ENCODE measurements at places on chromosomes 7 and 10.

GRCh38 chr7:135731-136645, 56.4 kb upstream of the FAM20C start:
- no peak for DNase-seq

DNA sequence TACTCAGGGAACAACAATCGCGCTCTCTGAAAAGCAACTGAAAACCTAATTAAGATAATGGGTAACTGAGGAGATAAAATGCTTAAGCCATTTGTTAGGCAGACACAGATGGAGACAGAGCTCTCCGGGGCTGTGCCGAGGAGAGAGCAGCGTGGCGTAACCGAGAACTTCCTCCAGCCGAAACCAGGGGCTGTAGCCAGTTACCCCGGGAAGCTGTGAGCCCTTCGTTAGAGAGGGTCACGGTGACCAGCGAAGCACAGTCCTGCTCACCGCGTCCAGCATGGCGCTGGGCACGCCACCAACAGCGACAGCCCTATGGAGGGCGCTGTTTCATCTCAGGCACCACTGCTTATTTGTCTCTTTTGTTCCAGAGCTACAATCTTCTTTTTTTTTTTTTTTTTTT, 16.1 kb downstream of the PAPOLB start:
- DNase-seq, result no peak

- DNase-seq, result no peak
These were observed 127.4 kb downstream of the ELAPOR2 start for GRCh38 chr7:86932038-86932512.

GRCh38 chr7:151166629-151167196, 781 bp downstream of the GBX1 start:
- DNase-seq, result no peak

DNA sequence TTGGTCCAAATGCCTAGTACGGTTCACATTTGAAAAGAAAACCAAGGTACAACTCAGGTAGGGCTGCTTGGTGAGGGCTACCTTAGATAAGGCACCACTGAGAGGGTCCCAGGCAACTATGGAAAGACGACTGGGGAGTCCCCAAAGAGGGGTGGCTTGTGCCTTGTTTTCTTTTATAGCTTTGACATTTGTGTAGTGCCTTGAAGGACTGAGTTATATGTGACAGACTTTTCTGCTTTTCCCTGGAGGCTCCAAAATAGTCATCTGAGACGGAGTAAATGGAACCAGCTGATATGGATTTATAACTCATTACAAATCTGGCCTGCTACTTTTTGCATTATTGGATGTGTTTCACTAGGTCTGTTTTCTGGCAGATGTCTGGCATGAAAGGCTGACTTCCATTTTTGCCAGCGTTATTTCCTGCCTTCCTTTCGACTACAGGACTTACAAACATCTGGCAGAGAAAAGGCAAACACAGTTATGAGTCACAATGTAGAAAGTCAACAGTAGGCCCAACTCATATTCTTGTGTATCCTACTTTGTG, 88.2 kb upstream of the IMMP2L start:
- no peak for DNase-seq

DNA sequence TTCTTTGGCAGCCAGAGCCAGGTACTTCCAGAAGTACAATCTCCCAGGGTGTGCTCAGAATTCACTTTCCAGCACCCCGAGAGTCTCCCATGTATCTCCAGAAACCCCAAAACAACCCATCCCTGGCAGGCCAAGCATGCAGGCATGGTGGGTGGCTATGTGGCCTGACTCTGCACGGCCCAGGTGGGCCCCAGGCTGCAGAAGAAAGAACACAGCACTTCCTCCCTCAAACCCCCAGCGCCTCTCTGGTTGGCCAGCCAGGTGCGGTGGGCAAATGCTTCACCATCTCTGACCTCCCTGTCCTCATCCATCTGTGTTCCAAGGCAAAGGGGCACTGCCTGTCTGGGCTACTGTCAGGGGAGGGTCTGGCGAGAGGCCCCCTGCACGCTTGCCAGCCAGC, 100.3 kb downstream of the MKI67 start:
- no peak for DNase-seq

- DNase-seq, result no peak
These were observed 6.7 kb downstream of the PON3 start for GRCh38 chr7:95389516-95389915.

DNA sequence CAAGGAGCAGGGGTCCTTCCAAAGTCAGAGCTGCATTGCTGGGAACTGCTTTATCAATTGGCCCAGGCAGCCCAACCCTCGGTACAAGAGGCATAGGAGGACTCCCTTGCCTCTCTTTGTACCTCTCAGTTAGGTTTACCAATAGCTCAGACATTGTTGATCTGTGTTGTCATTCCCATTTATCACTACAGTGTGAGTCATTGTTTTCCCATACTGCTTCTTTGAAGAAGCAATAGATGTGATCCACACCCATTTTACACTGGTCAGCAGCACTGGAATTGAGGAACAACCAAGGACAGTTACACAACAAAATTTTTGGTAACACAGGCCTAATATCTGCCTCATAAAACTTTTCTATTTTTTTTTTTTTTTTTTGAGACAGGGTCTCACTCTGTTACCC, 307.2 kb downstream of the SNX13 start:
- DNase-seq, result no peak

DNA sequence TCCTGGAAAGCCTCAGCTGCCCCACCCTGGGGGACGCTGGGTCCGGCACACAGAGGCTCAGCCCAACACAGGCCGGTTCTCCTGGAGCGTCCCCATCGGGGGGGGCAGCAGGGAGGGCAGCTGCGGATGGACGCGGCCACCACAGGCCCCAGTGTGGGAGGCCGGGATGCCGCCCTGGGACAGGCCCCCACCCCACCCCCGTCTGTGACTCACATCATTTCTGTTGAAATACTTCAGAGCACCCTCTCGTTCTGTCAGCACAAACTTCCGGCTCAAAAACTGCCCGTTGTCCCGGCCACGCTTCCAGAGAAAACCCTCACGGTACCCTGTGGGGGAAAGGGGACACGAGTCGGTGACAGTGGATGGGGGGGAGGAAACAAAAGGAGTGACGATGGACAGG, 28.5 kb downstream of the GET4 start:
- DNase-seq, result no peak

DNA sequence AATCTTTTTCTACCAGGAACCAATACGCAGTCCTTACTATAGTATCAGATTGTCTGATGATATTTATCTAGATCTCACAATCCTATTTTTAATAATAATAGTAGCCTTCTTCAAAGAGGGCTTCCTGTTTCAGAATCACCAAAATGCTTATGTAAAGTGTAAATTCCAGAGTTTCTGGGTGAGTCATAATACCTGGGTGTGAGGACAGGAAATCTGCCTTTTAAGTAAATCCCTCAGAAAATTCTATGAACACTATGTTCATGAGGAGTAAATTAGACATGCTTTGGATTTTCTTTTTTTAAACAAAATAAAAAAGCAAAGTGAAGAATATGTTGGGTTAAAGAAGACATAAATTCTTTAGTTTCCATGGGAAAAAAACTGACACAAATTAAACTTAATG, 20.5 kb downstream of the DKK1 start:
- no peak for DNase-seq

GRCh38 chr10:33204031-33204430, 130.4 kb downstream of the NRP1 start:
- DNase-seq, result no peak

- no peak for DNase-seq
These were observed 135.8 kb downstream of the DGKB start for GRCh38 chr7:14766747-14767146.

DNA sequence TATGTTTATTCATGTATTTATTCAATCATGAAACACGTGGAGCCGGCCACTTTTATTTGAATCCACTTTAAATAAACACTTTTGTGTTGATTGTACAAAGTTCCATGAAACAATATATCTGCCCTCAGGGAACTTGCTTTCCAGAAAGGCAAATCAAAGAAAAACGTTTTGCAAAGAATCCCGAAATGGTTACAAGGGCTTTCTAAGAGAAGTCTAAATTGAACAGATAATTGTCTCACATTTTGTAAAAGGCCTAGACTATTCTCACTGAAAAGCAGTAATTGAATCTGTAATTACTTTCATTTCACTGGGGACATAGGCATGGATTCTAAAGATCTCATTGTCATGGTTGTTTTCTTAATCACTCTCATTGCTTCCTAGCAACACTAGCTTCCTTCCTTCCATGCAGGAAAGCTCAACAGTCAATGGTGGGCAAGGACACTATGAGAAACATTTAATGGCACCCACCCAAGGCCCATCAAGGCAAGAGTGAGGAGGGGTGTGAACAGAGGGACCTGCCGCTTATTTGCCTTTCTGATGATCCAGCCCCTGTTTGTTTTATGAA, 622.4 kb upstream of the C7orf33 start:
- DNase-seq, result no peak

GRCh38 chr10:3926675-3927525, 141.9 kb upstream of the KLF6 start:
- no peak for DNase-seq

DNA sequence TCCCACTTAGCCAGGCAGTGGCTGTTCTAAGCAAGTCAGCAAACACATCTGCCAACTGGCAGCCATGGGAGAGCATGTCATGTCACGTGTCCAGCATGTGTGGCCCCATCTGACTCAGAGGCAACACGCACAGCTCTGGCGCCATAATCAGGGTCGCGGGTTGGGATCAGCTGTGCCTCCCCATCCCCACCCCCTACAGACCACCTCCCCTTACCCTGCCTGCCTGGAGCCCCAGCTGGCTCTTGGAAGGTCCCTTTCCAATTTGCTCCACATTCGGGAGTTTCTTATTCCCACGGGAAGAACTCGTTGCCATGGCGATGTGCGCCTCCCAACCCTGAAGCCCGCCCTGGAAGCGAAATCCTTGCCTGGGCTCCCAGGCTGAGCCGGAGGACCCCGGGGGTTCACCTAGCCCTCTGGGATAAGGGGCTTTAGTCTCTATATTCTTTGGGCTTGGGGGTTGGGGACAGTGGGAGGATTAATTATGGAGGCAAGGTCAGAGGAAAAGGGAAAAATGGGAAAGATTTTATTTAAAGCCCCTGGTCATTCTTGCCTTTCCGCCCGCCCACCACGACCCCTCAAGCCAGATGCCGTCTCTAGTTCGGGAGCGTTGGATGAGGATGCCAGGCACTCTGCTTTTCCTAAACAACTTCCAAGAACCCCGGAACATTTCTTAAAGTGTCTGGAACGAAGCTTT, 283.7 kb downstream of the ZEB1 start:
- no peak for DNase-seq

DNA sequence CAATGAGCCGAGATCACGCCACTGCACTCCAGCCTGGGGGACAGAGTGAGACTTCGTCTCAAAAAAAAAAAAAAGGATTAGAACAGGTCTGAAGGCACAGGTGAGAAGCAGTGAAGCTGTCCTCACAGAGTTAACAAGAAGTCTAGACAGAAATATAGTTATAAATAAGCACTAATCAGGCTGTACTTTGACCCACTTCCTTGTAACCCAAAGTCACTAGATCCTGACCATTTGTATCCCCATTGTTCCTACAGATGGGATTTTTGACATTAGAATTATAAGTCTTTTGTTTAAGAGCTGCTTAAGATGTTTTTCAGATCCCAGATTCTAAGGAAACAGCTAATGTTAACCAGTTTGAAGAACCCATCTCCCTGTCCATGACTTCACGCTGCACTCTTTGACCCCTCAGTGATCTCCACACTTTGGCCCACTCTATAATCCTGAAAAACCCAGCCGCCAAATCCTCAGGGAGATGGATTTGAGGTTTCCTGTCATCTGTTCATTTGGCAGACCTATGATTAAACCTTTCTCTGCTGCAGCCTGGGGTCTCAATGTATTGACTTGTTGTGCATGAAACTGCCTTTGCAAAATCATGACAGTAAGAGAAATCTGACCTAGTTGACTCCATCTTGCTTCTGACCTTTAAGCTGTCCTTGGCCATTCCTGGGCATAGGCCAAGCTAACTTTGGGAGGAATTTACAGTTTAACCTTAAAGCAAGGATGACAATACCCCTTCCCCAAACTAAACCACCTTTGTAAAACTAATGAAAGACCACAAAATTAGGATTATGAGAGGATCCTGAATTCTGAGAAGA, 11.4 kb downstream of the SSMEM1 start:
- no peak for DNase-seq

GRCh38 chr10:43260117-43260761, 6.6 kb downstream of the RASGEF1A start:
- DNase-seq, result no peak

DNA sequence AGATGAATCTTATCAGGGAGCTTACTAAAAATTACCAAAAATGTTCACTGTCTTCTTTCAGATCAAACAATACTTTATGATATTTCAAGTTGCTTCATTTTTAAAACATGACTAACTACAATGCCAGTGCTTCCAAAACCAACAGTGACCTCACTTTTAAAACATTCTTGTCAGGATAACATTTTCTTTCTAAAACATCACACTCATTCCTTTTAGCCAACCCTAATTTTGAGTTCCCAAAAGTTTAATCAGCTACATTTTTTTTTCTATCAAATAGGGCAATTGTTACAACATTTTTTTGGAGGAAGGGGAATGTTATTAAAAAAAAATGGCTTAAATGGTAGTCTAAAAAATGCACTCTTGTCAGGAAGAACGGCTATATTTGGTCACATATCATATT, 37.3 kb downstream of the RTKN2 start:
- no peak for DNase-seq

- no peak for DNase-seq
These were observed 182.1 kb downstream of the PKD1L1 start for GRCh38 chr7:47766126-47766525.

- no peak for DNase-seq
These were observed 10.1 kb downstream of the LIMK1 start for GRCh38 chr7:74093671-74094223.

DNA sequence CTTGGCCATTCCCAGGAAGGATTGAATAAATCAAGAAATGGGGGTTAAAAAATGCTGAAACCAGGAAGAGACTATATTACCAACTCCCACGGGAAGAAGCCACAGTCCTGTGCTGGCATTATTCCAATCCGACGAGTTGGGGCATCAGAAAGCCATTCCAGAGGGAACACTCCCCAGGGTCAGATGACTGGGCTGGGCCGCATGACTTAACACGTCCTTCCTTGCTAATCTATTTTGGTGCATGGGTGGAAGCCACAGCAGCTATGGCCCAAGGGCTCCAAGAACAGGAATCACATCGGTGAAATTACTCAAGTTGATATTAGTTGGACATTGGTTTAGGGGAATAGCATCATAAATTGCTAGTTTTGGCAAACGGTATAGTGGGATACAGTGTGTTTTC, 592.9 kb upstream of the NRP1 start:
- DNase-seq, result no peak

DNA sequence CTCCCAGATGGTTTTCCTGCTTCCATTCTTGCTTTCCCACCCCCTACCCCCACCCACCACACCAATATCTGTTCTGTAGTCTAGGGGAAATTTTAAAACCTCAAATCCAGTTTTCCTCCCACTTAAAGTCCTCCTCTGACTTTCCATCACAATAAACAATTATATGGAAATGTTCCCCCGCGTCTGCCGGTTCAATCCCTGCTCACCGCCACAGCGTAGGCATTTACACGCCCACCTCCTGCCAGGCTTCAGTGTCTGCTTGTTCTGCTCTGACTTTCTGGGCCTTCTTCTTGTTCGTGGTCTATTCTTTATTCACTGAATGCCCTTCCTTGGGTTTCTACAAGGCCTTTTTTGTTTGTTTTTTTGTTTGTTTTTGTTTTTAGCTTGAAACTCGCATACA, 633.0 kb upstream of the MKI67 start:
- no peak for DNase-seq

- DNase-seq, result no peak
These were observed 93.2 kb upstream of the KIF5B start for GRCh38 chr10:32149252-32149955.

Measured in CD4-positive, alpha-beta T cell treated with Interferon gamma for 1 hour (primary cell).